Amniotic epithelial cell (primary cell): ENCODE measurements at places on chromosomes 1 and 21.
A peak's percentile ranks its signal among the peaks of the same experiment; 100 is the strongest.

DNA sequence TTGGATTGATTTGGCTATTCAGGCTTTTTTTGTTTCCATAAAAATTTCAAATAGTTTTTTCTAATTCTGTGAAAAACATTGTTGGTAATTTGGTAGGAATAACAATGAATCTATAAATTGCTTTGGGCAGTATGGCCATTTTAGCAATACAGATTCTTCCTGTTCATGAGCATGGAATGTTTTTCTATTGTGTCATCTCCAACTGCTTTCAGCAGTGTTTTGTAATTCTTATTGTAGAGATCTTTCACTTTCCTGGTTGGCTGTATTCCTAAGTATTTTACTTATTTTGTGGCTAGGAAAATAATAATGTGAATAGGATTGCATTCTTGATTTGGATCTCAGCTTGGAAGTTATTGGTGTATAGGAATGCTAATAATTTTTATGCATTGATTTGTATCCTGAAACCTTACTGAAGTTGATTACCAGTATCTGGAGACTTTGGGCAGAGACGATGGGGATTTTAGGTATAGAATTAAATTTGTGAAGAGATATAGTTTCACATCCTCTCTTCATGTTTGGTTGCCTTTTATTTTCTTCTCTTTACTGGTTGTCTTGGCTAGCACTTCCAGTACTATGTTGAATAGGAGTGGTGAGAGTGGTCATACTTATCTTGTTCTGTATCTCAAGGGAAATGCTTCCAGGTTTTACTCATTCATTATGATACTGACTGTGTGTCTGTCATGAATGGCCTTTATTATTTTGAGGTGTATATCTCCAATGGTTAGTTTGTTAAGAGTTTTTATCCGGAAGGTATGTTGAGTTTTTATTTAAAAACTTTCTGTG, 57.3 kb downstream of the DRAM2 start:
- DNase-seq = peak; percentile 25

GRCh38 chr1:62687903-62688686, at the start of gene DOCK7:
Gene DOCK7, minus strand, starts transcription at chr1:62688386. Its CDS starts 122 bp downstream, at chr1:62688264.
- peak; percentile 78 for DNase-seq

DNA sequence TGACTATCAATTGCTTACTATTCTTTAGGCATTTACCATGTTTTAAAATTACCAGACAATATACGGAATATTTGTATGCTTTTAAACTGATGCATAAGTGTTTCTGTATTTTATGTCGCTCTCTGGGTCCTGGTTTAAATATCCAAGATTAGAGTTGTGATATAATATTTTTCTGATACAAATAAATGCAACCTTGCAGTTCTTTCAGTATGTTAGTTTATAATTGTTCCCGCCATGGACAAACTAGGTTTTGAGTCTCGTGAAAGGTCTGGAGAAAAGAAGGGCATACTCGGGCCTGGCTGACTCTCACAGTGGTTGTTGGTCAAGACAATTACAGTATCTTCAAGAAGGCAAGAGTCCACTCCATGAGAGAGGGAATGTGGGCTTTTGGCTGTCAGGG, 72.6 kb upstream of the AJAP1 start:
- no peak for DNase-seq

DNA sequence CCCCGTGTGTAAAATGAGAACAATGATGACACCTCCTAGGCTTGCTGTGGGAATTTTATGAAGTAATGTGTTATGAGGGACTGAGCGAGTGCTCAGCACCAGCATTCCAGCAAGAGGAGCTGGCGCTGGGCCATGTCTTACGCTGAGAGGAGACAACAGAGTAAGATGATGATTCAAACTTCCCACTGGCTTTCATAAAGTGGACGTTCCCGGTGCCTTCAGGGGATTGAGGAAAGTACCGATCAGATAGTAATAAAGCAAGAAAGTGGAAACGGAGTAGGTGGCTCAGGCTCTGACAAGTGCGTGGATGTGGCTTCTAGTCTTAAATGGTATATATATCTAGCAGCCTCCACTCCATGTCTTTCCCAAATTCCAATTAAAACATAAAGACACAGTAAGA, 23.8 kb downstream of the EPHA10 start:
- peak; percentile 60 for DNase-seq

DNA sequence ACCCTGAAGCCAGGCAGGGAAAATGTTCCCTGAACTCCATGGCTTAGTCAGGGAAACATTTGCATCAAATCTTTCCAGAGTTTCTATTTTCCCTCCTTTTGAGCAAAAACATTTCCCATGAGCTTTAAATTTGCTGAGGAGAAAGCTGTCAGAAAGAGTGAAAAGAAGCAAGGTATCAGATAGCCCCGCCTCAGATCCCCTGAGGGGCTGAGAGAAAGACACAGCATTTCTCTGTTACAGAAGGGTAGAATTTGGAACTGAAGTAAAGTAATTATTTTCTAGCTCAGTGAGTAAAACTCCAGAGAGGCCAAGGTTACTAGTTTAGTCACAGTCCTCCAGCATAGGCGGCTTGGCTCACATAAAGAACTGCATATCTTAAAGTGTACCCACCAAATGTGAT, 10.6 kb downstream of the FMO1 start:
- DNase-seq = no peak

DNA sequence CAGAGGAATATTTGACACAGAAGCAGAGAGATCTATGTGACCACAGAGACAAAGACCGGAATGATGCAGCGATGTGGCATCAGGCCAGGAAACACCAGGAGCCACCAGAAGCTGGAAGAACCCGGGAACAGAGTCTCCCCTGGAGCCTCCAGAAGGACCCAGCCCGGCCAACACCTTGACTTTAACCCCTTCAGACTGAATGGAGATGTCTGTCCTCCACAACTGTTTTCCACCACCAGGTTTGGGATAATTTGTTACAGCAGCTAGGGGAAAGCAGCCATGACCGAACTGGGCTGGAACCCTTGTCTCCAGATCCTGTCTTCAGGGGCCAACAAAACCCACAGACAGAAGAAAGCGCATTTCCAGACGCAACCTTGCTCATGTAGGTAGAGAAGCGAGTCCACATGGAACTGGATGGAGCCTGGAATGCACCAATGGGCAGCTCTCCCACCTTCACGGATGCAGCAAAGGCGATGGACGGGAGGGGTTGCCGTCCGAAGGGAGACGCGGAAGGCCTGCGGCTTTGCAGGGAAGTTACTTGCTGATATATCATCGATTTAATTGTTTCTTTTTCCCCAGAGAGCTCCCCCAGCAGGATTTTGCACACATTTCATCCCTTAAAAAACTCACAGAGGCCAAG, 396.6 kb downstream of the NPHP4 start:
- DNase-seq = no peak

DNA sequence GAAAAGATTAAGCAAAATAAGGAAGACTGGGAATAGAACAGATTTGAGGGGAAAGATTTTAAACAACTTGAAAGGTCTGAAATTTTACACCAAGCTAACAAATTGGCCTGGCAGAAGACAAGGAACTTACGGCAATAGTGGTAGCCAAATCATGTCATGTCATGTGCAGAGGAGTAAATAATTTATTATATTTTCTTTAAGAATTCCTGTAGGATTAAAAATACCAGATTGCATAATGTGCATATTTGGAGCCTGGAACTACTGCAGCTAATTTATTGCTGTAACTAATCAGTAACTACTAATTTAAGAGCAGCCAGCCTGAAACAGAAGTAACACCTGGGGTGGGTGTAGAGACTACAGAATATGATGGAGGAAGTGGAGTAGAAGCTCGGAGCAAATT, 334.3 kb downstream of the TGFB2 start:
- DNase-seq = peak; percentile 76

- no peak for DNase-seq
These were observed 211.1 kb downstream of the CAMTA1 start for GRCh38 chr1:6996371-6996770.
